ENCODE measurements at places on chromosomes 2 and 18.

DNA sequence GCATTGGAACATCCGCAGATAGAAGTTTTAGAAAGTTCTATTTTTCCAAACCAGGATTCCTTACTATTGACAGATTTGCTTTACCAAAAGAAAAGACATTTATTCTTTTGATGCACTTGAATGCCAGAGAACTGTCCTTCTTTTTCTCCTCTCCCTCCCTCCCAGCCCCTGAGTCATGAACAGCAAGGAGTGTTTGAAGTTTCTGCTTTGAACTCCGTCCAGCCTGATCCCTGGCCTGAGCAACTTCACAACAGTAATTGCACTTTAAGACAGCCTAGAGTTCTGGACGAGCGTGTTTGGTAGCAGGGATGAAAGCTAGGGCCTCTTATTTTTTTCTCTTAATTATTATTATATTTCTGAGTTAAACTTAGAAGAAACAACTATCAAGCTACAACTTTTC, 33.6 kb downstream of the APCDD1 start:
- no peak for DNase-seq

DNA sequence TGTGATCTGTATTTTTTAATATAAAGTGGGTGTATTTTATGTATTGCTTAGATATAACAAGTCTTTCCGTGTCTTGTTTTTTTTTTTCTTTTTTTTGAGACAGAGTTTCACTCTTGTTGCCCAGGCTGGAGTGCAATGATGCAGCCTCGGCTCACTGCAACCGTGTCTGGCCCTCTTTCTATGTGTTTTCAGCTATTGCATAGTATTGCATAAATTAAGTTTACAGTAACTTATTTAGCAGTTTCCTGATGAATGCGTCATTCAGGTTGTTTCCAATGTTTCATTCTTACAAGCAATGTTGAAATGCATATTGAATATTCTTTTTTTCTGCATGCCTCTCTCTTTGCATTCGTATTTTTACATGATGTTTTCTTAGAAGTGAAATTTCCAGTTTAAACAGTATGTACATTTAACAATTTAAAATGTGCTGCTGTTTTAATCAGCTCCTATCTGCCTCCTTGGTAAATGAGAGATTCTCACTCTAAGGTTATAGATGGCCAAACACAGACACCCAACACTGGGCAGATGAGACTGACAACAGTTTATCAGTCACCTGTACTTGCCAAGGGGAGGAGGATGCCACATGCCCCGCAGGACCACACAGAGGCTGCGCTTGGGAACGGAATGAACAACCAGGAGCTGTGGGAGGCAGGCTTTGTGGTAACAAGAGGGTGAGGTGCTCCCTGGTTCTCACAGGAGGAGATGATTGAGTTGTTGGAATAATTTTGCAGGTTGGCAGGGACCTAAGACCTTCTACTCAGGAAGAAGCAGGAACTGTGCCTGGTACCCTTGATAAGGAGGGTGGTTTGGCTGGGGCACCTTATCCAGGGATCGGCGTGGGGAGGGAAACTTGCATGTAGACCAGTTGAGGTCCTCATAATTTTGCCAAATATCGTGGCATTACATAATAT, 7.5 kb downstream of the SLC9A4 start:
- DNase-seq: no peak

DNA sequence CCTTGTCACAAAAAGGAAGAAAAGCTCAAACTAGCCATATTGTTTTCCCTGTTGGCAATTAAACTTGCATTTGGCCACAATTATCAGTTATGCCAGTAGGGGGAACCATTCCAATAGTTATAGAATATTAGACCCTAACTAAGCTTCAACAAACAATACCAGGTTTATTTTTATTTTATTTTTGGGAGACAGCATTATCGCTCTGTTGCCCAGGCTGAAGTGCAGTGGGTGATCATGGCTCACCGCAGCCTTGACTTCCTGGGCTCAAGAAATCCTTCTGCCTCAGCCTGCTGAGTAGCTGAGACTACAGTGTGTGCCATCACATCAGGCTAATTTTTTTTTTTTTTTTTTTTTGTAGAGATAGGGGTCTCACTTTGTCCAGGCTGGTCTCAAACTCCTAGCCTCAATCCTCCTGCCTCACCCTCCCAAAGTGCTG, 102.1 kb downstream of the ATAD2B start:
- peak; percentile 41 for DNase-seq

DNA sequence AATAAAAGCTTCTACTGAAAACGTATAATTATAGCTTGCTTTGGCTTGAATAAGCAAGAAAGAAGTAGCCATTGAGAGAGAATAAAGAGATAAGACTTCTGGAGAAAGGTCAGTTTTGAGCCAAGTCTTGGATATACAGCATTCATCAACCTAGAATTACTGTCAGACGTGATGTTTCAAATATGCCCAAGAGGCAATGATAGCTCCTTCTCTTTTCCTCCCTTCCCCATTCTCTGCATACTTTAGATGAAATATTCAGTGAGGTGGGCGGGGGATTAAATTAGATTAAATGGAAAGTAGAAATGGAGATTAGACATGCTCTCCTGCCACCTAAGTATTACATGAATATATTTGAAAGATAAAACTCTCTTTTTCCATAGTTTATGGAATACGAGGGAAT, 8.7 kb downstream of the ANTXR1 start:
- DNase-seq: no peak

DNA sequence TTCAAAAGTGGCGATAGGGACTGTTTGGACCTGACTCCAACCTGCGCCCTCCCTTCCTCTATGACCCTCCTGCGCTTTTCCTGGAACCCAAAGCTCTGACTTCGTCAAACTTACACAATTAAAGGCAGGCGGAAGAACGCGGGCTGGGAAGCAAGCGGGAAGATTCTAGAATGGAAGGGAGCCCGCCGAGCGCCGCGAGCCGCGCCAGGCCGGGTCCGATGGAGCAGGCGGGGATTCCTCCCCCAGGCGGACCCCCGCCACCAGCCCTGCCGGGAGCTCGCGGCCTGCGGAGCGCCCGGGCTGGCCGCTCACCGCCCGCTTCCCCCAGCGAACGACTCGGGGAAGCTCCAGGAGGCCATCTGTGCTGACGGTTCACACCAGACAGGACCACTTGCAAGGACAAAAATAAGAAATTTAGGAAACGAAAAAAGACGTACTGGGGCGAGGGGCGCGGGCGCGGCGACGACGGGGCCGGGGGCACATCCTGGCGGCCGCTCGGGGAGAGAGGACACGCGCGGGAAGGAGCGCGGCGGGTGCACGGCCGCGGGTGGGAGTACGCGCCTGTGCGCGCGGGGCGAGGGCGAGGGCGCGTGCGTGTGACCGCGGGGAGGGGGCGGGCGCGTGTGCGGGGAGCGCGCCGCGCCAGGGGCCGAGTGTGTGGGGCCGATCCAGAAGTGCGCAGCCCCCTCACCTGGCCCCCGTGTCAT, 1.1 kb upstream of the SALL3 start:
- no peak for DNase-seq

- DNase-seq: no peak
Measured at GRCh38 chr18:6412933-6413472, 1.7 kb downstream of the L3MBTL4 start.

DNA sequence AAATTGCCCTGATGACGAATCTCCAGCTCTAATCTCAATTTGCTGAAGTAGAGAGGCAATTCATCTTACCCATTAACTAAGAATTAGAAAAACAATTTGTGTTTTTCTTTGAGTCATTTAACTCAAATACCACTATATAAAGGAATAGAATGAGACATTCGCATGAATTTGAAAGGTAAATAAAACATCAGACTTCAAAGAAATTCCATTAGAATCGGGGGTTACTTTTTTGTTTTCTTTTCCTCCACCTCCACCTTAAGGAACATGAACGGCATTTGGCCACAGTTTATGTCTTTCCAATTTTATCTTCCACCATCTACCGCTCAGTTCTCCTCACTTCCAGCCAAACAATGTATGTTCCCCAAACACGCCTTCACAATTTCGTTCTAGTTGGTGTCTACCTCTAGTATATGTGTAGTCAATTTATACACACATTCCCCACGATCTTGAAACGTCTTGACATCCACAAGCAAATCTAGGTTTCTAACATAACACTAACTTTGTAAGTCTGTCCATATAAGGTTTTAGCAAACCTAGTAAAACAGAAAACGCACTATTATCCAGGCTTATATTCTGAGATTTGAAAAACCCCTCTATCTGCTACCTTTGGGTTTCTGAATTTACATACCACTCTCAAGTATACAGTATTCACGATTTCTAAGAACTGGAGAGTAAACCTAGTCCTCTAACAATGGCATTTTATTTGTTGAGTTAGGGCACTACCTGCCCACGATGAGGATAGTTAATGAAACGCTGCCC, 1.2 kb upstream of the SMCHD1 start:
- no peak for DNase-seq

- DNase-seq: no peak
Measured at GRCh38 chr2:160892204-160892603, 268.0 kb upstream of the TANK start.

- DNase-seq: no peak
Measured at GRCh38 chr2:193566276-193566675, 1371.5 kb upstream of the TMEFF2 start.
